ENCODE measurements at places on chromosomes 12 and 14. TPM values are rescaled to one million over a fixed set of nuclear protein-coding genes. Genes with fewer than 3 reads are reported as not detected.

- no peak for DNase-seq
These were observed 1.2 kb downstream of the SOCS2 start for GRCh38 chr12:93573552-93574223.

Gene KRT6B
- 0.41 TPM for total RNA-seq

Gene RBM19
- 54.3 TPM for total RNA-seq

GRCh38 chr12:104201238-104202001, 14.2 kb upstream of the TXNRD1 start:
- DNase-seq = no peak

Gene AKAP5
- total RNA-seq = 4.3 TPM

- DNase-seq = no peak
These were observed 200.7 kb downstream of the SLC2A13 start for GRCh38 chr12:39905152-39905551.

Gene LALBA
- not detected for total RNA-seq

GRCh38 chr12:26919216-26919555, 18.6 kb downstream of the INTS13 start:
- DNase-seq = no peak

DNA sequence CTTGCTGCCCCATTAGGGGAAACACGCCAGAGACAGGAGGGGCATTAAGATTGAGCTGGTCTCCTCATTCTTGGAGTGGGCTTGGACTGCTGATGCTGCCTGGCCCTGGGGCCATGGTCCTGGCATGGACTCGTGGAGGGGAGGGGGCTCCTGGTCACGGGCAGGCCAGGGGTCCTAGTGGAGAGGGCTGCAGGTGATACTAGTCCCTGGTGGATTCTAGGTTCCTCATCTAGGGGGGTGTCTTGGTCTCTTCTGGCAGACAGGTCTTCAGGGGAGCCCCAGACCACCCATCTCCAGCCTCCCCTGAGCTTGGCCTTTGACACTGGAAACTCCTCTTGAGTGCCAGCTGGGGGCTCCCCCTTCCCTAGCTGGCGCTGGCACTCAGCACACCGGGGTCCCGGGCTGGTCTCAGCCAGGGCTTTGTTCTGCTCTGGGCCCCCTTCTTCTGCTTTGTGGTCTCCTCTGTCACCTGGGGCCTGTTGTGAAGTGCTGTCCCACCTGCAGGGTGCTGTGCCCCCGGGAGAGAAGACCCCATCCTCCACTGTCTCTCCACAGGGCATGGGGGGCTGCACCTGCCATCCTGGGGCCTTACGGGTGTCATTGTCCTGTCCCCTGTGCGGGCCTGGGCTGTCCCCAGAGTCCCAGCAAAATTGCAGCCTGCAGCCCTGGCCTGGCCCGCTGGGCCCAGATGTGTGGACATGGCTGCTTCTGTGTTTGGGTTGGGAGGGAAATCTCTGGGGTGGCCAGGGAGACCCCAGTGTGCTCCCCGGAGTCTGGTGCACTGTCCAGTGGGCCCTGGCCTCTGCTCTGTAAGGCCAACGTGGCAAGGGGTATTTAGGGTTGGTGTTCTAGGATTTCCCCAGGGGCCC, 2.3 kb downstream of the KIF26A start:
- no peak for DNase-seq

DNA sequence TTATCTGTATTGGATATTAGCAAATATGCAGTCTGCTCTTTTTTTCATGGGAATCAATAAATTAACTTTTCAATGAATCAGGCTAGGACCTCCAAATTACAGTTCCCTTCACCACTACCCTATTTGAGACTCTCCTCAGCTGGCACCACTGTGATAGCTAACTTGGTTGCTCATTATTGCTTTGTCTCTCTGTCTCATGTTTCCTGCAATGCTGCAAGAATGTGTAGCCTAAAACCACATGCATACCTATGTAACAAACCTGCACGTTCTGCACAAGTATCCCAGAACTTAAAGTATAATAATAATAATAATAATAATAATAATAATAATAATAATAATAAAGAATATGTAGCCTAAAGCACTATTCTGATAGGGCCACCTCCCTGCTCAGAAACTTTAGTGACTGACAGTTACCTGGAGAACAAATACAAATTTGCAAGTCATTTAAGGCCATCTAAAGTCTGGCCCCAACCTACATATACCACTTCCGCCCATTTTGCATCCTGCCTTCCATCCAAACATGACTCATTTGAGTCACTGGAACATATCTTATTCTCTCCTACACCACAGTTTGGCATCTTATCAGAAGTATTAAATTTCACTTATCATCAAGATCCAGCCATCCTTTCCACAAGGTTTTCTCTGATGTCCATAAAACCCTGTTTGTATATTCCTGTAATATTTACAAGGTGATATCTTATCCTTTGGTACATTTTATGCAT, 215.1 kb downstream of the LRRK2 start:
- no peak for DNase-seq

Gene GALNT8
- 4.5 TPM for total RNA-seq

Gene PPP4R4
- total RNA-seq = 8.9 TPM

- no peak for DNase-seq
These were observed 222.8 kb upstream of the NUDT4 start for GRCh38 chr12:93154753-93155480.
